NCI-H748 treated with DMSO at 0.1 percent for 48 hours (cell line): ENCODE measurements at places on chromosomes 7 and 10.

DNA sequence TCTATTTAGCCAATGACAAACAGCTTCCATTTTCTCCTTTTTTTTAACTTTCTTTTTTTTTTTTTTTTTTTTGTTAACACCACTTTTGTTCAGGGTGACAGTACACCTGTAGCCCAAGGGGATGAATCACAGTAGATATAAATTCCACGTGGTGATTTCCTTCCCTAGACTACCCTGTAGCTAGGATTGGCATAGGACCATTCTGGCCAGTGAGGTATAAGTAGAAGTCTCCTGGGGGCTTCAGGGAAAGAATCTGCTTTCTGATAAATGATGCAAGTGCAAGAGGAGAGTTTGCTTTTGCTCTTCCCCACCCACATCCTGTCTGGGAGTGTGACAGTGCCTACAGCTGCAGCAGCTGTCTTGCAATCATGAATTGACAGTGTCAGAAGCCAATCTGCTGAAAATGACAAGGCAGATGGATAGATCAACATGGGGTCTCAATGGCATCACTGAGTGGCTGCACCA is 63.2 kb upstream of the TOMM7 start:
- peak; percentile 52 for DNase-seq

DNA sequence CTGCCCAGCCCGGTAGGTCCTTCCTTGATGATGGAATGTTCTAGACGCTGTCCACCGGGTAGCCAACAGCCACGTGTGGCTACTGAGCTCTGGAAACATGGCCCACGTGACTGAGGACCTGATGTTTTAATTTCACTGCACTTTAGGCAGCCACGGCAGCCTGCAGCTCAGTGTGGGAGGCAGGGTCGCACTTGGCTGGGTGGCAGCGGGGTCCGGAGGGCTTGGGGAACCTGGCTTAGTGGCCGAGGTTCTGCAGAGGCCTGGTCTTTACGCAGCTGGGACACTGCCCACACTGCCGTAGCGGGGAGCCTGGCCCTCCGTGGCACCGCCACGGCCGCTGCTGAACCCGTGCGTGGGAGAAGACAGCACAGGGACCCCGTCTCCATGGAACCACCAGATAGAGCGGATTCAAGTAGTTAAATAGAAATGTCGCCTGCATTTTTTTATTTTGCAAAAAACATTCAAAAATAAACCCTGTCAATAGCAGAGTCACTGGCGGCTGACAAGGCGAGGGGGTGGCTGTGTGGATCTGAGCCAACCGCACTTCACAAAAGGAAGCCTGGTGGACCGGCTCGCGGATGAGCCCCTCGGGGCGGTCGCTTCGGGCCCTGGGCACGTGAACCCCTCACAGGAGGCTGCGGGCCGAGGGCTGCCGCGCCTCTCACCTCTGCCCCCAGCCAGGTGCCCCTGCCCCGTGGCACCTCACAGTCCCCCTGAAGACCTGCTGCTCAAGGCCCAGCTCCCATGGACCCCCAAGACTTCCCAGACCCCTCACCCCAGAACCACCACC is 25.6 kb upstream of the UTF1 start:
- no peak for DNase-seq

- DNase-seq = no peak
These were observed 785 bp downstream of the DNTT start for GRCh38 chr10:96305019-96305418.

- DNase-seq = no peak
These were observed 62.4 kb upstream of the SDK1 start for GRCh38 chr7:3238525-3239210.

- no peak for DNase-seq
These were observed 24.2 kb upstream of the MGMT start for GRCh38 chr10:129442866-129443265.

DNA sequence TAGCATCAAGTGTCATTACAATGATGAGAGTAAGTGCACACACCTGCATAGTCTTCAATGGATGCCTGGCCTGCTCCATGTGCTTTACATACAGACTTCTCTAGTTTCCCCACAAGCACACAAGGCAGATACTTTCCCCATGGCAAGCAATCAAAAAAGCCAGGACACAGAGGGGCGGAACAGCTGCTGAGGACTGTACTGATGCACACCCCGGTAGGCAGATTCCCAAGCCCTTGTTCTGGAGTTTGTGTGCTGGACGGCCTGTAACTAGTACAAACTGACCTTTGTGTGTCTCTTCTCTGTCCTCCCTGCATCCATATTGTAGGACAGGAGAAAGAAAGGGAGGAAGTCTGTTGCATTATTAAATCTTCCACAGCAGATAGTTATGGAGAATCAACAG is 25.8 kb downstream of the UBE2D4 start:
- no peak for DNase-seq

- DNase-seq = no peak
These were observed 15.2 kb upstream of the LRRTM3 start for GRCh38 chr10:66910671-66911070.

GRCh38 chr10:129568583-129569344 is 101.7 kb downstream of the MGMT start:
- DNase-seq = no peak

DNA sequence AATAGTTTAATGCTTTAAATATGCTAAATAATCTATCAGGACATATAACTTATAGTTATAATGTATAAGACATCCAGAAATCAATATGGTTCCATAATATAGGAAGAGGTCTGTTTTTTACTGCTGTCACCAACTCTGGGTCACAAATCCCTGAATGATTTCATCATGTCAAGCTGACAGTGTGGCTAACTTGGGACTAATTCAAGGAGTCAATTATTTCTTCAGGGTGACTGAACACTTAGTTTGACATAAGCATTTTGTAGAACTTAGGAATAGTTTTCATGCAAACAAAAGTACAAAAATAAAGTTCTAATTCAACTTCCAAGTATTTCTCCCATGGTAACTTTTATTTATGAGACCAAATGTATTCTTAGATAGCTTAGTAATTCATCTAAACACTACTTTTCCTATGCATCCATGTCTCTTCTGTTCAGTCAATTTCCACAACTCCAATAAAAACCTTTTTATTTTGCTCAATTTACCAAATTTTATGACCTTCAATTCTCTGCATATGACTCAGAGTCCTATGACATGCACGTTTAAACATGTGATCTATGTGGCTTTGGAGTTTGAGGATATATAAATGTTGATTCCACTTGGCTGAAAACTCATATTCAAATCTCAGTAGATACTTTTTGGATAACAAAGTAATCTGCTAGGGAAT is 40.3 kb upstream of the GNAT3 start:
- DNase-seq = no peak

DNA sequence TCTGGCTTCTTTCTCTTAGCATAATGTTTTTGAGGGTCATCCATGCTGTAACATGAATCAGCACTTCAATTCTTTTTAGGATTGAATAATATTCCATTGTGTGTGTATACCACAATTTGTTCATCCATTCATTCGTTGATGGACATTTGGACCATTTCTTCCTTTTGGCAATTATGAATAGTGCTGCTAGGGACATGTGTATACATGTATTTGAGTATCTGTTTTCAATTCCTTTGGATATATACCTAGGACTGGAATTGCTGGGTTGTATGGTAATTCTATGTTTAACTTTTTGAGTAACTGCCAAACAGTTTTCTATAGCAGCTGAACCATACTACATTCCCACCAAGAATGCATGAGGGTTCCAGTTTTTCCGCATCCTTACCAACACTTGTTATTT is 39.2 kb downstream of the GBF1 start:
- no peak for DNase-seq
